Muscle of arm (tissue), 14 donors: ENCODE measurements at places on chromosomes 2 and 18.

GRCh38 chr2:233831861-233832260 lies 22.5 kb downstream of the HJURP start:
- DNase-seq: no peak

- DNase-seq: no peak
Observed at GRCh38 chr2:63058921-63059792, 8.5 kb downstream of the OTX1 start.

DNA sequence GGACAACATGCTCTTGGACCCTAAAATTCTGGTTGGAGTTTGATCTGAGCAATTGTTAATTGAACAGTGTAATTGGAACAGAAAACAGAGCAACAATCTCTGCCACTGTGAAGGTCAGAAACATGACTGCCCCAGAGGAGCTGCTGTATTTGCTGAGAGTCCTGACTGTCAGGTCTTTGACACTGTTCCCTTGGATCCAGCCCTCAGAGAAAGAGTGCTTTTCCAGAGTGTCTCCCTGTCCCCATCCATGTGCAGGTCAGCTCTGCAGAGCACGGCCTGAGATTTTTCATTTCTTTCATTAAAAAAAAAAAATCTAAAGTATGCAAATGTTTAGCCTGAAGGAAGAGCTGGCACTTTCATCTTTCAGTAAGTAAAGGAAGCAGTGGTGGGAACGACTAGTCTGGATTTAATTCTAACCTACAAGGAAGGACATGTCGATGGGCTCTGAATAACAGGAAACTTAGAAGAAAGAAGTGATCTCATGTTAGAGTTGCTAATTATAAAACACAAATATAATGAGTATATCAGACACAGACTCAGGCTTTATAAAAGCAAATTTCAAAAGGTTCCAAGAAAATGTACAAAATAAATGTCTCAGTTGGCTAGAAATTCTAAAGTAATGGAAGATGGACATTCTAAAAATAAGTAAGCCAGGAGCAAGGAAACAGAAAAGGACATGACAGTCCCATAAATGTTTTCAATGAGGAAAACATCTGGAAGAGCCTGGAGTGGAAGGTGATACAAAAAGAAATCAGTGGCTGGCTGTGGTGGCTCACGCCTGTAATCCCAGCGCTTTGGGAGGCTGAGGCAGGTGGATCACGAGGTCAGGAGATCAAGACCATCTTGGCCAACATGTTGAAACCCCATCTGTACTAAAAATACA lies 876.5 kb downstream of the EPHA4 start:
- DNase-seq: peak; percentile 7

GRCh38 chr18:51229328-51229727 lies 31.8 kb upstream of the MEX3C start:
- no peak for DNase-seq

GRCh38 chr18:59266459-59266858 lies 6.8 kb downstream of the RAX start:
- no peak for DNase-seq

- no peak for DNase-seq
Observed at GRCh38 chr2:236557306-236558030, 12.2 kb upstream of the ACKR3 start.

- DNase-seq: no peak
Observed at GRCh38 chr2:36169843-36170242, 185.7 kb upstream of the CRIM1 start.
